Stimulated activated CD4-positive, alpha-beta T cell treated with anti-CD3 and anti-CD28 coated beads, Interleukin-15, amount 100 ng/mL, for 24 hours (primary cell): ENCODE measurements at places on chromosomes 5 and 9.
A peak's percentile ranks its signal among the peaks of the same experiment; 100 is the strongest.

DNA sequence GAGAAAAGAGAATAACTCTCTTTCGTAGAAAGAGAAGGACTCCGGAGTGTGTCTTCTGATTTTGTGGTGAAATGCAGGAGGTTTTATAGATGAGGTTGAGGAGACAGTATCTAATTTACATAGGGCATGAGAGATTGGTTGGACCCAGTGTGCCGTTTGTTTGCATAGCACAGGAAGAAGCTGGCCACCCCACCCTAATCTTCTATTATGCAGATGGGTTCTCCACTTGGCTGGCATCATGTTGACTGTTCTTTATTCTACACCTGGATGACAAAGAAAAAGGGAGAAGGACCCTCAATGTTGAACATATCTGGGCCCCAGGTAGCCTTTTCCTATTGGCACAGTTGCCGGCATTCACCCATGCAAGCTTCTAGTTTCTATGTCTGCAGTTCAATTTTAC is 23.2 kb upstream of the MINAR2 start:
- no peak for DNase-seq

DNA sequence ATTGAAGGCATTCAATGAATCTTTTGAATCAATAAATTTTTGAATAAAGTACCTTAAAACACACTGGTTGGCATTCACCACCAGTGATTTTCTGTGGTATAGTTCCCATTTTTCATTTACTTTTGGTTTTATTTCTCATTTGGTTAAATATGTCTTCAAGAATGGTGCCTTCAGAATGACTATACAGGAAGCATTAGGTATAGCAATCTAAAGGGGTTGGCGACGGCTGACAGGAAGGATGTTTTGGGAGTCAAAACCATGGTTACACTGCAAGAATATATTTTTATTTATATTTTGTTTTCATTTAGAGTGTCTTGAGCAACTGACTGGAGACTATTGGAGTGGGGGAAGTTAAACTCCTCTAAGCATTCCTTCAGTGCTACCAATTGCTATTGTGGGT is 235.7 kb downstream of the HTR1A start:
- DNase-seq: no peak

GRCh38 chr9:82606492-82607382 is 456.2 kb downstream of the RASEF start:
- no peak for DNase-seq

DNA sequence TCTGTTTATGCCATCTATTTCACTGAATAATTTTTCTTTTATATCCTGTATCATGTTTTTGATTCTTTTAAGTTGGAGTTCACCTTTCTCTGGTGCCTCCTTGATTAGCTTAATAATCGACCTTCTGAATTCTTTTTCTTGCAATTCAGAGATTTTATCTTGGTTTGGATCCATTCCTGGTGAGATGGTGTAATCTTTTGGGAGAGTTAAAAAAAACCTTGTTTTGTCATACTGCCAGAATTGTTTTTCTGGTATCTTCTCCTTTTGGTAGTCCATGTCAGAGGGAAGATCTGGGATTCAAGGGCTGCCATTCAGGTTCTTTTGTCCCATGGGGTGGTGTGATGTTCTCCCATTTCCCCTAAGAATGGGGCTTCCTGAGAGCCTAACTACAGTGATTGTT is 800.8 kb upstream of the TYRP1 start:
- DNase-seq: no peak

DNA sequence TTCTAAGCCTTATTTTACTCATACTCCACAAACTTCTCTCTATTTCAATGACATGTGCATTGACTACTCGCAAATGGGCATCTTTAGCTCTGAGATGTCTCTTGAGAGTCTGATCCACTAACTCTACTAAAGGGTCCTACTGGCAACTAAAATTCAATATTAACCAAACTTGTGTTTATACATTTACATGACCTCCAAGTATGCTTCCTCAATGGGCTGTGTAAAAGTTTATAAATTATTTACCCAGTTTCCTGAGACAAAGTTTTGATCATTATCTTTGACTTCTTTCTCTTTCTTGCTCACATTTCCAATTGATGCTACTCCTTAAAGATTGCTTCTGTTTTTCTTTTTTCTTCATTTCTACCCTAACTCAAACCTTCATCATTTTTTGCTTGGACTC is 510.1 kb upstream of the DAB2 start:
- DNase-seq: no peak

- no peak for DNase-seq
These were observed 70.5 kb upstream of the ERBIN start for GRCh38 chr5:65855766-65856315.

GRCh38 chr9:111712369-111712768 is 51.0 kb downstream of the GNG10 start:
- DNase-seq: no peak

DNA sequence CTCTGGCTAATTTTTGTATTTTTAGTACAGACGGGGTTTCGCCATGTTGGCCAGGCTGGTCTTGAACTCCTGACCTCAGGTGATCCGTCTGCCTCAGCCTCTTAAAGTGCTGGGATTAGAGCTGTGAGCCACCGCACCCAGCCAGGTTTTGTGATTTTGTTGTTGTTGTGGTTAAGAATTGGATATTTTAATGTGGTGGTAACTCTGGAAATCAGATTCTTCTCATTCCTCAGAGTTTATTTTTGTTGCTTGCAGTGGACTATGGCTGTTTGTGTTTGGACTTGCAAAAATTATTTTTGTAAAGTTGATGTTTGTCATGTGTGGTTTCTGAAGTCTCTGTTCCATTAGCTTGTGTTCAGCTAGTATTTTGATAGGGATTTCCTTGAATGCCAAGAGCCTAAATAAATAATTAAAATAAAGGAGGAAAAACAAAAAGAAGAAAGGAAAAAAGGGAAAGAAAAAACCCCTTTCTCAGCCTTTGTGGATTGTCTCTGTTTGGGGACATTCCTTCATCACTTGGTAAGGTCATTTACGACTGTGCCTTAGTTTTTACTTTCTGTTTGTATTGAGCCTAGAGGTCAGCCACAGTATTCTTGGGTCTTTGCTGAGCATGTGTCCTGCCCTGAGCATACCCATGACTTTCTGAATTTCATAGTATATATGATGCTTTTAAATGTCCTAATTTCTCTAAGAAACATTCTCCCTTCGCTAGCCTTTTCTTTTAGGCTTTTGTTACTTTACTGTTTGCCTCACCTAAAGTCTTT is 37.3 kb downstream of the PBX3 start:
- DNase-seq: no peak

GRCh38 chr5:136166909-136167308 is 26.1 kb downstream of the SMIM32 start:
- DNase-seq: no peak

DNA sequence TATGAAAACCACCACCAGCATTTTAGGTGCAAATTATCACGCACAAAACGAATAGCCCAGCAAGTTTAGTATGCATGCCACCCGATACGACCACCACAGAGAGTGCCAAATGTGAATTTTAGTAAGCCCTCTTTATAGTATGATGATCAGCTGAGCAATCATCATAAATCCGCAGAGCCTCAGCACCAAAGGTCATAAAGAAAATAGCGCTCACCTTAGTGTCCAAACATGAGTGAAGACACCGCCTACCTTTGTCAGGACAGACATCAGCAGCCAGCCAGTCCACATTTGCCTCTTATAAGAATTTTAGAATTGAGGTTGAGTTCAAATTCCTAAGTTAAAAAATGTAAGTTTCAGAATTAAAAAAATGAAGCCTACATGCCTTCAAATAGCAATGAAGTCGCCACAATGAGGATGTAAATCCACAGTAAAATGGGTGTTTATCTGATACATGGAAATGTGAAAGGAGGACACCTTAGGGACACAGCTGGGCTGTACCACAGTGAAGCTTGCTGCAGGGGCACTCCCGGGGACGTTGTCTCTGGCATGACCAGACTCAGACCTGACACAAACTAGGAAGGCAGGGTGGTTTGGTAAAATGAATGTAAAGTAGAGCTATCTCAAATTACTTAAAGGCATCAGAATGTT is 149.0 kb downstream of the AUH start:
- no peak for DNase-seq

DNA sequence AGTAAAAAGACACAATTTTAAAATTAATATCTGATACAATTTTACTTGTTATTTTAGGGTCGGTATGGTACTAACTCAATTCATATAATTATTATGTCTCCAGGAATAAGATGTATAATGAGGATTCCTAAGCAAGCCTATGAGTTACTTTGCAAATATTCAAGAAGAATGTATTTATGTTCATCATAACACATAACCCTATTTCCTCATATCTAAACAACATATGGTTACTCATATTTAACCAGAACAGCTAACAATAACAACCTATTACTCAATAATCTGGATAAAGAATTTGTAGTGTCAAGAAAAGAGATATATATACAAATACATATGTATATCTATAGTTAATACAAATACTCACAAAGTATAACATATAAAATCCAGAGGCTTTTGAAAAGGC is 285.9 kb downstream of the ARL15 start:
- DNase-seq: no peak

GRCh38 chr9:120386390-120387131 is 193.4 kb downstream of the CDK5RAP2 start:
- DNase-seq: no peak

- DNase-seq: peak; percentile 98
These were observed 6.1 kb downstream of the NOTCH1 start for GRCh38 chr9:136539427-136540421.

- no peak for DNase-seq
These were observed 34.7 kb downstream of the GLT6D1 start for GRCh38 chr9:135604437-135605237.

- DNase-seq: no peak
These were observed 243.7 kb downstream of the GLIS3 start for GRCh38 chr9:4056187-4056586.

- no peak for DNase-seq
These were observed 16.3 kb downstream of the FBXW11 start for GRCh38 chr5:171989946-171990712.

DNA sequence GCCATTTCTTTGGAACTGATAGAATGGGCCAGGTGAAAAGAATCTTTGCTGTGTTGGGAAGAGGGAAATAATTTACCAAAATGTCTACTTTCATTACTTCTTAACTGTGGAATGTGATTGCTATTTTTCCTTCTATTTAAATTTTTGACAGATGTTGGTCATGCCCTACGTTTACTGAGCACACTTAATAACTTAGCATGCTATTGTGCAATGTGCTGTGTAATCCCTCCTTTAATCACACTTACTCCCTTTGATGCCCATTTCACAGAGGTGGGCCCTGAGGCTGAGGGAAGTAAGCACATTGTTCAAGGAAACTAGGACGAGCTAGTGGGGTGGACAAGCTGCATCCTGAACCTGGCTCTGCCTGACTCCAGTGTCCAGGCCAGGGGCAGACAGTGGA is 47.8 kb upstream of the INSYN2B start:
- DNase-seq: no peak

DNA sequence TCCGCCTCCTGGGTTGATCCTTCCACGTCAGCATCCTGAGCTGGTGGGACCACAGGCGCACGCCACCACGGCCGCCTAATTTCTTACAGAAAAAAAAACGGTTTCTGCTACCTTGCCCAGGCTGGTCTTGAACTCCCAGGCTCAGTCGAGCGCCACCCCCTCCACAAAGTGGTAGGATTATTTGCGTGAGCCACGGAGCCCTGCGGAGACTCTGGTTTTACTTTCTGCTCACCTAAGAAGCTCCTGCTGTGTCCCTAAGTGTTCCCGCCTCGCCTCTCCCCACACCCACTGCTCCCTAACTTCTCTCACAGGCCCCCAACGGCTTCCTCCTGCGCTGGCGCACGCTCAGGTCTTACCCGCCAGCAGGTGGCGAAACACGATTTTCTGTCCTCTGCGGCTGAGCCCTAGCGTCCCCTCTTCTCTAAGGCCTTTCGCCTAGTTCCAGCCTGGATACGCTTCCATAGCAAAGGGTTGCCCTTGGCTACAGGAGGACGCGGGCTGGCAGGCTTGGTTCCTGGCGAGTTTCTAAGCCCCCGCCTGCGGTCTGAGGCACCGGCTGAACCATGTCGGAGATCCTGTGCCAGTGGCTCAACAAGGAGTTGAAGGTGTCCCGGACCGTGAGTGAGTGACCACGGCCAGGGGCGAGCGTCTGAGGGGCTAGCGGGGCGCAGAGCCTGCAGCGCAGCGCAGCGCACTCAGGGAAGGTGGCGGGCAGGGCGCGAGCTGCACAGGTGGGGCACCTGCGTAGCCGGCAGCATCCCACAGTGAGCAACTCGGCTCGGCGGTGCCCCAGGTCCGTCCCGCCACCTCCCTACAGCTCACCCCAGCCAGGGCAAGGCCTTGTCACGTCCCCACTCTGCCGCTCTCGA is at the start of gene SPEF2:
Gene SPEF2, plus strand, starts transcription at position 429 of the 869 bp plus-strand sequence. Its CDS starts 135 bp downstream, at position 564.
- DNase-seq: peak; percentile 89

- DNase-seq: no peak
These were observed 83.0 kb downstream of the NTNG2 start for GRCh38 chr9:132244582-132245455.
